ENCODE measurements at places on chromosomes 12 and 14.

DNA sequence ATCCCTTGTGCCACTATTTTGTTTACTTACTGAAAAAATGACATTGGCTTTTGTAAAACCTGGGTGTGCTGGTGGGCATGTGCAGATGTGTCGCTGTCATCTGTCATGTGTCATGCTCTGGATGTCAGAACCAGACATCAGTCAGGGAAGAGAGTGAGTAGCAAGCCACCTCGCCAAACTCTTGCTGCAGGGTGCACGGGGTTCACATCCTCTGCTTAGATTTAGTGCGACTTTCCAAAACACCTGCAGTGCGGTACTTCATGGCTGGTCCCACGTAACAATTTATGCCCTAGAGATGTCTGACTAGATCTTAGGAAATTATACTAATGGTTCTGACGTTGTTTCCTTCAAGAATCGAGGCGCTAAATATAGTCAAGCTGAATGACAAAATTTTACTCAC lies 106.7 kb downstream of the CRADD start:
- no peak for DNase-seq

GRCh38 chr14:87944987-87945604 lies 47.9 kb downstream of the GALC start:
- DNase-seq = peak; percentile 34

DNA sequence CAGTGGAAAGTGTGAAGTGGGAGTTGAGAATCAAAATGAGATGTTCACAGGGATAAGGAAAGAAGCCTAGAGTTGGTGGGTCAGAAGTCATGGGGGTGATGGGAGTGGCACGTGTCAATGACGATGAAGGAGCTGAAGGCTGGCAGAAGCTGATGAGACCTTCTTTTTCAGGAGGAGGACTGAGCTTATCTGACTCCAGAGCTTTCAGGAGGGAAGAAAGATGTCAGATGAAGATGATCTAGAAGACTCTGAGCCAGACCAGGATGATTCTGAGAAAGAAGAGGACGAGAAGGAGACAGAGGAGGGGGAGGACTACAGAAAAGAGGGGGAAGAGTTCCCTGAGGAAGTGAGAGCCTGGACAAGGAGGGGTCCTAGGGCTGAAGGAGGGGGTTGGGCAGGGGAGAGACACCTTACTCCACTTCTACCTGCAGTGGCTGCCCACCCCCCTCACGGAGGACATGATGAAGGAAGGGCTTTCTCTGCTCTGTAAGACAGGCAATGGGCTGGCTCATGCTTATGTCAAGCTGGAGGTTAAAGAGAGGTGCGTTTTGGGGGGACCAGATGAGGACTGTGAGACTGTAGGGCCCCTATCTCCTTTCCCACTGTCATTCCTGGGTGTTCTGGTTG lies 905 bp downstream of the LRRC23 start:
- DNase-seq = no peak

DNA sequence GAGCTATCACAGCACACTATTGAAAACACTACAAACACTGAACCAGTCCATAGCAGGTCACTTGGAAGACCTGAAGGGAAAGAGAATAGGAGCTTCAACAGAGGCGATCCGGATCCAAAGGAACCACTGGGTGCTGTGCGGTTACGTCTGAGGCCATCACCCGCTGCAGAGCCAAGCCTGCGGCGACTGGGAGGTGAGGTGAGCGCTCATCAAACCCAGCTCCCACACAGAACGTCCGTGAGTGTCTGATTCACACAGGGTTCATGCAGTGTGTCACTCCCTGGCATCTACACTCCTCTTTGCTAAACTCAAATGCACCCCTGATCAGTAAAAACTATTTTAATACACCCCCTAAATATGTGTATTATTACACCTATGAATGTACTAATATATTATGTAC lies 64.1 kb downstream of the TMEM132D start:
- DNase-seq = no peak

GRCh38 chr12:66190519-66191370 lies 1.7 kb downstream of the IRAK3 start:
- DNase-seq = no peak

Measured in AG04450 (cell line).